ENCODE measurements at places on chromosomes 1 and 21.

DNA sequence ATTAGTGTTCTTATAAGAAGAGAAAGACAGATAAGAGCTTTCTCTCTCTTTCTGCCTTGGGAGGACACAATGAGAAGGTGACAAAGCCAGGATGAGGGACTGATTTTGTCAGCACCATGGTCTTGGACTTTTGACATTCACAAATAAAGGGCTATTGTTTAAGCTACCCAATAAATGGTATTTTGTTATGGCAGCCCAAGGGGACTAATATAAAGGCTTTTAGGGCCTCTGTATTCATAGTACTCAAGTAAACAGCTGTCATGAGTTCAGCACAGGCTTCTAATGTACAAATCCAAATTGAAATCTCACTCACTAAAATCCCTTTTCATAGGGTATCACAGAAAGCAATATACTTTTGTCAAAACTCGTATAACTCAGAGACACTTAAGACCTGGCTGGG lies 242.7 kb downstream of the FAF1 start:
- no peak for DNase-seq

DNA sequence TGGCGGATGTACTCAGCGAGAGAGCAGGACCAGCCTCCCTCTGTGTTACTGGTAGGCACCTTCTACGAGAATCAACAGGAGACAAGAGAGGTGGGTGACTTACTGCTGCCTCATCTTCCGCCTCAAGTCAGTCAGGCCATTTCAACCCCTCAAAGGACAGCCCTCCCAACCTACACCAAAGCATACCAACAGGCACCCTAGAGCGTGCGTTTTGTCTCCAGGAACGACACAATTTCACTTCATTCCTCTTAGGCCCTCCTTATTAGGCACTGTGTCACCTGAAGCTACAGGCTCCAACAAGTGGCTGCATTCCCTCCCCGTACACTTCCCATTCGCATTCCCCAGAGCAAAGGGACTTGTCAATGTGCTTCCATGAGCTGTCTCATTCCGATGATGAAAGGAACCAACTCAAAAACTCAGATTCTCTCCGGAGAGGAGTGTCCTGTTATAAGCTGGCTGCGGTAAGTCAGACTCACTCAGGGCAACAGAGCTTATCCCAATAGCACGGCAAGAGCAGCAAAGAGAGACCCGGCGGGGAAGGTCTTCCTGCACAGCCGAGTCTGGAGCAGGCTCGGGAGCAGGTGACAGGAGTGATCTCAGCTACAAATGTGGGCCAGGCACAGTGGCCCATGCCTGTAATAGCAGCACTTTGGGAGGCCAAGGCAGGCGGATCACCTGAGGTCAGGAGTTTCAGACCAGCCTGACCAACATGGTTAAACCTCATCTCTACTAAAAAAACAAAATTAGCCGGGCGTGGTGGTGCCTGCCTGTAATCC lies 120.6 kb upstream of the IFFO2 start:
- DNase-seq = no peak

- no peak for DNase-seq
Observed at GRCh38 chr1:162008799-162009198, 14.9 kb downstream of the OLFML2B start.

DNA sequence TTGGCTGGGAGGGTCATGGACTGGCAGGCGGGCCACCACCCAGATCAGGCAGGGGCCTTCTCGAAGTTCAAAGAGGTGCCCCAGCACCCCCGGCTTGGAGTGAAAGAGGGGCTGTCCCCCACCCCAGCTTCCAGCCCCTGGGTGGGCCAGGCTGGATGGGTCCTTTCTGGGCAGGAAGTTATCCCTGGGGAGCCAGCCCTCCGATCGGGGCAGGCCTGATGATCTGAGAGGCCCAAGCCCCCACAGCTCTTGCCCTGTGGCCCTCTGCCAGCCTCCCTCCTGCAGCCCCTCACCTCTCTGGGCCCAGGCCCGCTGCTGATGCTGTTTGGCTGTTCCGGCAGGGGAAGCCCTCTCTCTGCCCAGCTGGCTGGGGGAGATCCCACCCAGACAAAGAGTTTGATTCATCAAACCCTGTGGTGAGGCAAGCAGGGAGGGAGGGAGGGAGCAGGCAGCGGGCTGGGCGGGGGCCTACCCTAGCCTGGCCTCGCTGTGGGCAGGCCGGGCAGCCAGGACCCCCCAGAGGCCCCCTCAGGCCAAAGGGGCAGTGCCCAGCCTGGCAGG lies 2.5 kb downstream of the ARHGEF19 start:
- DNase-seq = no peak

- DNase-seq = no peak
Observed at GRCh38 chr1:201307760-201308499, 24.6 kb downstream of the PKP1 start.

GRCh38 chr1:6731905-6732304 lies 30.3 kb upstream of the DNAJC11 start:
- no peak for DNase-seq

DNA sequence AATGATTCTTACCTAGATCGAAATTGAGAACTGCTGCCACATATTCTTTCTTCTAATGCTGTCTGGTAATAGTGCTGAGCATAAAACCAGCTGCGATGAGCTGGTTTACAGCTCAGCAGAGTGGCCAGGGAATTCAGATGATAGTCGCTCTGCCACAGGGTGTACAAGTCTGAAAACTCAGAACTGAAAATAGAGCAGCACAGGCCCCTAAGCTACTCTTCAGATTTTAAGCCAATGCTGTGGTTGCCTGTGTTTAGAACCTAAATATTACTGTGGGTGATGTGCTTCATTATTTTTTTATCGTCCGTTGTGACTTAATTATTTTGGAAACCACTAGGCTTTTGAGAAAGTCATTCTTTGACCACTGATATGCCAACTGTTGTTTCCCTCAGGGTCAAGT lies 152.0 kb downstream of the ADGRL4 start:
- DNase-seq = no peak

- DNase-seq = peak; percentile 73
Observed at GRCh38 chr1:151606384-151606783, 5.5 kb upstream of the SNX27 start.
